ENCODE measurements at places on chromosomes 7 and 10. TPM values are rescaled to one million over a fixed set of nuclear protein-coding genes. Genes with fewer than 3 reads are reported as not detected.

The SH2D4B gene
- not detected for total RNA-seq

The ZNF365 gene
- total RNA-seq: 0.25 TPM

DNA sequence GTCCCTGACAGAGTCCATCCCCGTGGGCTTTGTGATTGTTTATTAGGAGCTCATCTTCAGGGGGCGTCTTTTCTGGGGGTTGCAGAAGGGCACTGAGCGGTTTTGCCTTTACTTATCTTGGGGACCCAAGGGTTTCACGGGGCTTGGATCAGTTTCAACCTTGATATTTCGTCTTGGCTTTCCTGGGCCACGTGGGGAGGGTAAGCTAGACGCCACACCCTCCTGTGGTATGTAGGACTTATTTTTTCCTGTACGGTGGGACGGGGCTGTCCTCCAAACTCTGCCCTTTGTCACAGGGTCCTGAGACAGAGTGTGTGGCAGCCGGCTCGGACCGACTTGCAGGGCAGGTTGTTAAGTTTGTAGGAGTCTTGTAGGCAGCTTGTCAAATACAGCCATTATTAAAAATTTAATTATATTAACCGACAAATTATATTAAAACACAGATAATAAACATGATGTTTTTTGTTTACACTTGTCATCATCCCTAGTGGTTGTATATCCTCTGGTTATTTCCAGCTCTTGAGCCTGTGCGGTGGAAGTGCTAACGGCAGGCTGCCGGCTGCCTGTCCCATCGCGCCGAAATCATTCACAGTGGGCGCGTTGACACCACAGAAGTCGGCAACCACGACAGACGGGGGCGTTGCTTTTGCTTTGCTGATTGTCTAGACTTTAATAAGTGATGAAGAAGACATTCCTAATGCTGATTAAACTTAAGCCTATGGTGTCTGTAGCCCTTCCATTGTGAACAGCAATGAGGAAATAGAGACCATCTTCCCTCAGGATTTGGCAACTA, 193.2 kb downstream of the DNAJB6 start:
- no peak for DNase-seq

DNA sequence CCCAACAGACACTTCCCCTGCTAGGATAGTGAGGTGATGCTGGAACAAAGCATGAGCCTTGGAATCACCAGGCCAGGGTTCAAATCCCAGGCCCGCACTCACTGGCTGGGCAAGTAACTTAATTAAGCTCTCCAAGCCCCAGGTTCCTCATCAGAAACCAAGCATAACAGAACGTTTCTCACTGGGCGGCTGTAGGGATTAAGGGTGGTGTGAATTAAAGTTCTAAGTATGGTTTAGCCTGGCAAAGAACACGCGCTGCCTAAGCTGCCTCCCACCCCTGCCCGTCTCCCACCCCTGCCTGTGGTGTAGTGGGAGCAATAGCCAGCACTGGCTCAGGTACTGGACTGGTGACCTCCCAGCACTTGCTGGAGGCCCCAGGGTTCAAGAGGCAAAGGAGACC, 5.6 kb downstream of the SLC4A2 start:
- DNase-seq: no peak

The C7orf57 gene
- total RNA-seq: 0.24 TPM

GRCh38 chr10:74039561-74040145, 41.7 kb downstream of the VCL start:
- no peak for DNase-seq

The COX19 gene
- total RNA-seq: 11.6 TPM

The MUC12 gene
- total RNA-seq: 331 TPM

Measured in colonic mucosa (tissue), 4 donors.